ENCODE measurements at places on chromosomes 4 and X.

GRCh38 chr4:152322656-152323055 lies 213.2 kb downstream of the FBXW7 start:
- DNase-seq: no peak

DNA sequence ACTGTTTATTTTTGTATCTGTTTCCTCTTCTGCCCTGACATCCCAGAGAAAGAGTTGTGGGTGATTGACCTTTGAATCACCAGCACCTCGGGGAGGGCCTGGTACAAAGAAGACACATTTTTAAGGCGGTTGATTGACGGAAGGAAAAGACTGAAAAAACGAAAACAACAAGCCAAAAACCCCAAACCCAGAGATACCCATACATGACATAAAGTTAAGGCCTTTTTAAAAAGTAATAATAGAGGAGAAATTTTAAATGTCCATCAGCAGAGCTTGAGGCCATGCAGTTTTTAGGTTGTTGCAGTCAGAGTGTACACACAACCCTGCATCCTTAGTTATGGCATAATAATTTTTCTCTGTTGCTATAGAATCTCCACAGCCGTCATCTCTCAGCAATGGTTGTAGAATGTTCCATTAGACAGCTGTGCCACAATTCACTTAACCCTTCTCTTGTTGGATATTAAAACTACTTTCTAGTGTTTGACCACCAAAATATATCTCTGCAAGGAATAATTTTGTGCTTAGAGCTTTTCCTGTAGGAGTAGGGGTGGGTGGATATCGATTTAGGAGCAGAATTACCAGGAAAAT lies 110.2 kb downstream of the GNL3L start:
- no peak for DNase-seq

GRCh38 chr4:178480105-178480504 lies 1037.9 kb upstream of the AGA start:
- DNase-seq: no peak

- no peak for DNase-seq
Measured at GRCh38 chrX:48606091-48606490, 8.8 kb downstream of the WDR13 start.

- DNase-seq: no peak
Measured at GRCh38 chr4:6375620-6376295, 96.7 kb downstream of the PPP2R2C start.

GRCh38 chrX:20479048-20479447 lies 212.3 kb upstream of the RPS6KA3 start:
- no peak for DNase-seq

DNA sequence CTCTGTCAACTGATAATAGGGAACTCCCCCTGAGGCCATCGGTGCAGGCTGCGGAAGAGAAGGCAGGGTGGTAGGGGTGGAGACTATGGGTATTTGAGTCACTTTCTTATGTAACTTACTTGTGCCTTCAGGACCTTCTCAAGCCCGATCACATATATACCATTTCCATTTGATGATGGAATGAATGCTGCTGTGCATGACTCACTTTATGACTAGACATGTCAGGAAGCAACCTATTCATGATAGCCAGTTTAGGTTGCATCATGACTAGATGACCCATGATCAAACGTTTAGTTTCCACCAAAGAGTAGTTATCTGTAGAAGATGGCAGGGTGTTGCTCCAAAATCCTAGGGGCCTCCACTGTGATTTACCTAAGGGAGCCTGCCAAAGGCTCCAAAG lies 435.5 kb downstream of the DTHD1 start:
- DNase-seq: no peak

- no peak for DNase-seq
Measured at GRCh38 chrX:43283187-43283586, 372.9 kb upstream of the MAOA start.

DNA sequence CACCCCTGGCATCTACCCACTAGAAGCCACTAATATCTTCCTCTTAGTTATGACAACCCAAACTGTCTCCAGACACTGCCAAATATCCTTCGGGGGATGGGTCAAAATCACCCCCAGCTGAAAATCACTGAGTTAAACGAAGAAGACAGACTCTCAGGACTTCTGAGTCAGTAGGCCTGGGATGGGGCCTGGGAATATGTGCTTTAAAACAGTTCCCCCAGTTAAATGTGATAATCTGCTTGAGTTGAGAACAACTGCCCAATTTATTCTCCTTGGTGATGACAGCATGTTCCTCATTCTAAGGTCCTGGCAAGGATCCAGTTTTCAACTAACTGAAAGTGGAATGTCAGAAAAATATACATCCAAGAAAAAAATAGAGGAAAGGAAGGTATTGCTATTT lies 52.4 kb downstream of the CBLL2 start:
- DNase-seq: peak; percentile 6

GRCh38 chr4:8938623-8939022 lies 67.0 kb upstream of the HMX1 start:
- no peak for DNase-seq

GRCh38 chr4:1832690-1833089 lies 23.3 kb downstream of the LETM1 start:
- DNase-seq: no peak

GRCh38 chr4:143626134-143626911 lies 74.2 kb downstream of the FREM3 start:
- DNase-seq: peak; percentile 68

GRCh38 chr4:79306795-79307194 lies 19.1 kb downstream of the NAA11 start:
- no peak for DNase-seq

GRCh38 chrX:149715468-149715867 lies 3.6 kb downstream of the MAGEA11 start:
- no peak for DNase-seq

Data from AG20443 (cell line).